ENCODE measurements at places on chromosomes 1 and 21. TPM values are rescaled to one million over a fixed set of nuclear protein-coding genes. Genes with fewer than 3 reads are reported as not detected.

Gene SPRR2F
- not detected for total RNA-seq

Gene KANK4
- total RNA-seq: 1.2 TPM

- DNase-seq: no peak
These were observed 143.5 kb downstream of the PEX14 start for GRCh38 chr1:10617931-10618885.

Gene CD160
- not detected for total RNA-seq

Gene MROH7
- 0.82 TPM for total RNA-seq

- no peak for DNase-seq
These were observed 573 bp downstream of the TRIM63 start for GRCh38 chr1:26066857-26067256.

GRCh38 chr1:101025283-101025656 is 314 bp downstream of the DPH5 start:
- DNase-seq: no peak

Gene SOD1
- total RNA-seq: 103 TPM

DNA sequence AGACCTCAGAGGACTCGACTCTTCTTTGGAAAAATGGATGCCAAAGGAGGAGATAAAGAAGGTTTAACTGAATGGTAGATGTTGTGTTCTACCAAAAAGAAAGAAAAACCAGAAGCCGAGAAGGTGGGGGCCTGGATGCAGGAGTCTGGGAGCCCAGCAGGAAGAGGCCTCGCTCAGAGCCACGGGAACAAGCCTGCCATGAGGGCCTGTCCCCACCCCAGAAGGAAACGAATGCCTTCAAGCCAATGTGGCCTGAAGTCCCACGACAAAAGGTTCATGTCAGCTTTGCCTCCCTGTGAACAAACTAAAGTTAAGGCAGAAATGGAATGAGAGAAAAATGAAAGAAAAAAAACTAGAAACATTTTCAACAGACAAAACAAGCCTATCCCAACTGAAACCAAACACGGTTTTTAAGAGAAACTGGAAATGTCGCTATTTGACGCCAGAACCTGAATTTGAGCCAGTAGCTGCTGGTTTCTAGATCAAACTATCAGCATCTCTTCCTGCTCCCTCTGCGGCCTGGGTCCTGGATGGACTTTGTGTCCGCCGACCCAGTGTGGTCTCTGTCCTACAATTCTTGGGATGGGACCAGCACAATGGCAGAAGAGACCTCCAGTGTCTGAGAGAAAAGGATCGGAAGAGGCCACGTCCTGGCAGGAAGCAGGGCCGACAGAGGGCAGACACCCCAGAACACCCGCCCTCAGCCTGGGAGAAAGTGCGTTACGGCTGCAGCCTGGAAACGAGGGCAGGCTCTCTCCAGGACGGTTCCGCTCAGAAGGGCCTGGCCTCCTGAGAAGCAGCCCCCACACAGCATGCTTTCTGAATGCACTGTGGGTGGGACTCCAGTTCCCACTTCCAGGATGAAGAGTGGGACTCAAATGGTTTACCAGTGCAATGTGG is 35.2 kb downstream of the SLC45A1 start:
- no peak for DNase-seq

DNA sequence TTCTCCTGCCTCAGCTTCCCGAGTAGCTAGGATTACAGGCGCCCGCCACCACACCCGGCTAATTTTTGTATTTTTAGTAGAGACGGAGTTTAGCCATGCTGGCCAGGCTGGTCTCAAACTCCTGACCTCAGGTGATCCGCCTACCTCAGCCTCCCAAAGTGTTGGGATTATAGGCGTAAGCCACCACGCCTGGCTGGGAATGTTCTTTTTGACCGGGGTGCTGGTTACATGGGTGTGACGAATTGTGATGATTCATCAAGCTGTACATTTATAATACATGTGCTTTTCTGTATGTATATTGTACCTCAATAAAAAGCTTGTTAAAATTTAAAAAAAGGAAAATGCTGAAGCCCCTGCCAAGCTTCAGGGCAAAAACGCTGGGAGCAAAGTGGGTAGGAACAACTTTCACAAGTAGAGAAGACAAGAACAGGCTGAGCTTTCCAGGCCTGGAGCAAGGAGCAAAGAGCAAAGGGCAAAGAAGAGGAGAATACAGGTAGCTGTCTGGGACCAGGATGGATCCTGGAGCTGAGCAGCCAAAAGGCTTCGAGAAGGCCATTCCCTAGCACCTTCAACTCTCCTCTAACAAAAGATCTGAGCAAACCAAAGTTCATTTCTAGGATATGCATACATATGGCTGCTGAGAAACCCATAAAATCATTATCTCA is 20.5 kb upstream of the YRDC start:
- no peak for DNase-seq

Gene RNU1-3
- total RNA-seq: under 0.01 TPM

DNA sequence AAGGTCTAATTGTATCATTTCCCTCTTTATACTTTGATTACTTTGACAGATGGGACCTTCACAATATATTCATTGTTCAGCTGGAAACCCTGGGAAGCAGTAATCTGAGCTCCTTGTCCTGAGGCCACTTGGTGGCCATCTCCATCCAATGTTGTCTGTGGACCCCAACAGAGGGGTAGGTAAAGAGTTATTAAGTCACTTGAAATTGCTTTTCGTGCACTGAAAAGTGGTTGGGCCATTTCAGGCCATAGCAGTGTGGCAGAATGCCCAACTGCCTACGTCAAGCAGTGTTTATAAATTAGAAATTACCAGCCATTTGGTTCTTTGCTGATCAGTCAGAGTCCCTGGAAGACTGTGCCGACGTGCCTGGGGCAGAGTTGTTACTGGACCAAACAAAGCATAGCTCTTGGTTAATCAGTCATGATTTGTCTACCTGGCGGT is 308.3 kb upstream of the USP25 start:
- no peak for DNase-seq

Gene AMY2A
- not detected for total RNA-seq

Gene TRAF3IP3
- under 0.01 TPM for total RNA-seq

DNA sequence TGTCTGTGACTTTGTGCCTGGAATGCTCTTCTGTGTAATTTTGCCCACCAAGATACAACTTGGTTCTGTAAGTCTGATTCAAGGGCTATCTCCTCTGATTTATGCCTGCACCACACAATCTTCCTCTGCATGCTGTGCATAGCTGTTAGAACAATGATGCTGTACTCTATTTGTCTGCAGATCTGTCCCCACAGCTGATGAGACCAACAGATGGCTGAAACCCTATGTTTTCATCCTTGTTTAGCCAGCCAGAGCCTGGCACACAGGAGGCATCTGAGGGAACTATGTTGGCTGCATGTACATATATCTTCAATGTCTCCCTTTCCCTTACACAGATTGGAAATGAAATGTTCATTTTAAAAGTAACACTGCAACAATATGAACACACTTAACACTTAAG is 58.0 kb upstream of the ABCA4 start:
- no peak for DNase-seq

Gene CELA3A
- not detected for total RNA-seq

Gene CYP4A11
- total RNA-seq: not detected

Gene PPIAL4G
- 0.41 TPM for total RNA-seq

Gene LRRC53
- total RNA-seq: under 0.01 TPM

GRCh38 chr21:29751473-29752185 is 188.2 kb downstream of the GRIK1 start:
- no peak for DNase-seq

Gene A3GALT2
- not detected for total RNA-seq

DNA sequence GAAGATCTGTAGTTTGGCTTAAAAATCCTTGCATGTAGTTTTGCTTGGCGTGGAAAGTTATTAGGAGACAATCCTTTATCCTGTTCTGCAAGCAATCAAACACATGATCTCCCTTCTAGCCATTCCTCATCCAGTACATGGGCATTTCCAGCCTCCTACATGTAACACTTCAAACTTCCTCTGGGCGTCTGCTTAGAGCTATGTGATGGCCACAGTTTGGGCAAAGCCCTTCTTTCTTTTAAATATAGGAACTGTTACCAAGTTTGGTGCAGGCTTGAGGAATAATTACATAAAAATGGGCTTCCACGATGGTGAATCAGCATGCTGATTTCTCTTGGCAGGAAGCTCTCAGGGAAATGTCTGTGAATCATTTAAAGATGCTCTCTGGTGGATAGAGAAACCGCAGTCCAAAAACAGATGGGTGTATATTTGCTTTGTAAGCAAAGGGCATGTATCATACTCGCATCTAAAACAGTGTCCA is 176.9 kb upstream of the FMN2 start:
- DNase-seq: no peak

GRCh38 chr1:231612393-231613089 is 14.0 kb upstream of the DISC1 start:
- no peak for DNase-seq

DNA sequence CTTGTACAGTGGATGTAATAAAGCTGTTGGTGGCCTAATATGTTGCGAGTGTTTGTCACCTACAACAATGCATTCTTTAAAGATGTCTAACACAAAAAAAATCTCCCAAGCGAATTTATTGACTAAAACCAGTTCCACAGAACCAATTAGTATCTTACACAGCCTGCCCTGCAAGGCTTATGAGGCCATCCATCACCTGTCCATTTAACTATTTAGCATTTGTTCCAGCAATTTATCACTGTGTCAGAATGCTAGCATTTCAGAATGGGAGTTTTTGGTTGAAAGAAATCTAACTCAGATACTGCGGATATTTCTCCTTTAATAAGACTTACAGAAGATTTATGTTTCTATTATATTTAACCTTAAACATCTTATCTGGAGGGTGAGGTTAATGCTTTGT is 831.1 kb upstream of the PRMT6 start:
- no peak for DNase-seq

GRCh38 chr1:50109647-50110075 is 941 bp downstream of the ELAVL4 start:
- DNase-seq: no peak

Gene DPH2
- total RNA-seq: 12.2 TPM

GRCh38 chr1:160739098-160739511 is at the start of gene SLAMF7:
SLAMF7 (plus strand) TSS chr1:160739247; CDS start chr1:160739302, 55 bp downstream.
- DNase-seq: no peak

Gene C8A
- total RNA-seq: not detected

GRCh38 chr1:232260045-232260444 is 369.9 kb downstream of the SIPA1L2 start:
- DNase-seq: no peak

Gene FAM72D
- total RNA-seq: 0.41 TPM

Gene LAX1
- total RNA-seq: not detected

Gene RCAN3
- total RNA-seq: 16.3 TPM

DNA sequence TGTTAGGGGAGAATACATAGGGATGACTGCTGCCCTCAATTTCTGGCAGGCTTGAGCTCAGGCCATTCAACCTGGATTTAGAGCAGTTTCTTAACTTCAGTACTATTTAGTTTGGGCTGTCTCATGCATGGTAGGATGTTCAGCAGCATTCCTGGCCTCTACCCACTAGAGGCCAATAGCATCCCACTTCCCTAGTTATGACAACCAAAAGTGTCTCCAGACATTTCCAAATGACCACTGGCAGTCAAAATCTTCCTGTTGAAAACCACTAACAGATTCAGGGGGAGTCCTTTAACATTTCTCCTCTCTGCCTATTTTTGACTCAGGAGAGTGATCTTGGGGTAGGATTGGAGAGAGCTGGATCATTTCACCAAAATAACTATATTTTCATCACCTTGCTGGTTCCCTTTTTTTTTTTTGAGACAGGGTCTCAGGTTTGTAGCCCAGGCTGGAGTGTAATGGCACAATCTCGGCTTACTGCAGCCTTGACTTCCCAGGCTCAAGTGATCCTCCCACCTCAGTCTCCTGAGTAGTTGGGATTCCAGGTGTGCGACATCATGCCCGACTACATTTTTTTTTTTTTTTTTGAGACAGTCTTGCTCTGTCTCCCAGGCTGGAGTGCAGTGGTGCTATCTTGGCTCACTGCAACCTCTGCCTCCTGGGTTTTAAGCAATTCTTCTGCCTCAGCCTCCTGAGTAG is 8.7 kb downstream of the GNAT2 start:
- no peak for DNase-seq
